Thyroid gland (tissue), 4 donors: ENCODE measurements at places on chromosomes 3 and 15. TPM values are rescaled to one million over a fixed set of nuclear protein-coding genes. Genes with fewer than 3 reads are reported as not detected.
A peak's percentile ranks its signal among the peaks of the same experiment; 100 is the strongest.

DNA sequence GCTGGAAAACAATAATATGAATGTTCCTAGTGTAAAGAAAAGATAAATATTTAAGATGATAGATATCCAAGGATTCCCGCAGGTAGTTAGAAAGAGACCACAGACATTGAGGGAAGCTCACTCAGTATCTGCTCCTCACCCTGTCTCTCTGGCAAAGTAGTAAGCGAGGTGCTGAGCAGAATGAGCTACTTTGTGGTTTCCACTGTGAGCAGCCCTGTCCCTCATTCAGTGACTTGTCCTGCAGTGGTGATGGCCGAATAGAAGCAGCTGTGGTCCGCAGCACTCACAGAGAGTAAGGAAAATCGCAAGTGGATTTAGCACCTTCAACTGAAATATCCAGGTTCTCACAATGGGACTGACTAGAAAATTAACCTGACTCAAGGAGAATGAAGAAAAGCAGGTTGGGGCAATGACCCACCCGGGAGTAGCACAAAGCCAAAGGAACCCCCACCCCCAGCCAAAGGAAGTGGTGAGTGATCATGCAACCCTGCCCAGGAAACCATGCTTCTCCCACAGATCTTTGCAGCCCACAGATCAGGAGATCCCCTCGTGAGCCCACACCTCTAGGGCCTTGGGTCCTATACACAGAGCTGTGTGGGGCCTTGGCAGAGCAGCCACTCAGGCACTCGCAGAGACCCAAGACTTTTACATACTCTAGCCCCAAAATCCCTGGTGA lies 21.8 kb upstream of the SLC25A38 start:
- H3K27me3 ChIP-seq = no peaks in the 10 kb centered on the region
- no peak for DNase-seq
- no peak overlapping the region for H3K4me3 ChIP-seq
- no peaks in the 10 kb centered on the region for H3K36me3 ChIP-seq
- H3K27ac ChIP-seq = peak overlapping the region; percentile 41

SEMA3B gene
- total RNA-seq = 21.0 TPM

DNA sequence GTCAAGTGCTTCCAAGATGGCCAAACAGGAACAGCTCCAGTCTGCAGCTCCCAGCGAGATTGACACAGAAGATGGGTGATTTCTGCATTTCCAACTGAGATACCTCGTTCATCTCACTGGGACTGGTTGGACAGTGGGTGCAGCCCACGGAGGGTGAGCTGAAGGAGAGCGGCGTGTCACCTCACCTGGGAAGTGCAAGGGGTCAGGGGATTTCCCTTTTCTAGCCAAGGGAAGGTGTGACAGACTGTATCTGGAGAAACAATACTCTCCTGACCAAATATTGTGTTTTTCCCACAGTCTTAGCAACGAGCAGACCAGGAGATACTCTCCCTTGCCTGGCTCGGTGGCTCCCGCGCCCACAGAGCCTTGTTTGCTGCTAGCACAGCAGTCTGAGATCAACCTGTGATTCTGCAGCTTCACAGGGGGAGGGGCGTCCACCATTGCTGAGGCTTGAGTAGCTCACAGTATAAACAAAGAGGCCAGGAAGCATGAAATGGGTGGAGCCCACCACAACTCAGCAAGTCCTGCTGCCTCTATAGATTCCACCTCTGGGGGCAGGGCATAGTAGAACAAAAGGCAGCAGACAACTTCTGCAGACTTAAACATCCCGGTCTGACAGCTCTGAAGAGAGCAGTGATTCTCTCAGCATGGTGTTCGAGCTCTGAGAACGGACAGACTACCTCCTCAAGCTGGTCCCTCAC lies 293.5 kb upstream of the SUCLG2 start:
- H3K27ac ChIP-seq = no peak overlapping the region
- DNase-seq = no peak
- H3K4me1 ChIP-seq = no peaks in the 10 kb centered on the region
- no peaks in the 10 kb centered on the region for H3K27me3 ChIP-seq

GRCh38 chr15:55856506-55857164 lies 113.7 kb upstream of the PRTG start:
- H3K4me3 ChIP-seq = no peak overlapping the region
- no peaks in the 10 kb centered on the region for H3K27me3 ChIP-seq
- no peaks in the 10 kb centered on the region for H3K36me3 ChIP-seq
- H3K4me1 ChIP-seq = no peaks in the 10 kb centered on the region
- DNase-seq = no peak
